ENCODE measurements at places on chromosomes 13 and 19.
A peak's percentile ranks its signal among the peaks of the same experiment; 100 is the strongest.

GRCh38 chr13:51246025-51246417 lies 23.8 kb downstream of the FAM124A start:
- no peak for DNase-seq

DNA sequence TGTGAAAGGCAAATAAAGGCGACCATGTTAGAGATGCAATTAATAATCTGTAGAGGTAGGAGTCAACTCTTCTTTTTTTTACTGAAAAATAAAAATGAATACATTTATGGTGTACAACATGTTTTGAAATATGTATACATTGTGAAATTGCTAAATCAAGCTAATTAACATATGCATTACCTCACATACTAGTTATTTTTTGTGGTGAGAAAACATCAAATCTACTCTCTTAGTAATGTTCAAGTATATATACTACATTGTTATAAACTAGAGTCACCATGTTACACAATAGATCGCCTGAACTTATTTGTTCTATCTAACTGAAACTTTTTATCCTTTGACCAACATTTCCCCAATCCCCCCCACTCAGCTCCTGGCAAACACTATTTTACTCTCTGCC lies 143.2 kb downstream of the POU4F1 start:
- DNase-seq: no peak

- peak; percentile 46 for DNase-seq
These were observed 31.4 kb upstream of the MPHOSPH8 start for GRCh38 chr13:19601749-19602725.

- no peak for DNase-seq
These were observed 7.4 kb downstream of the FUT6 start for GRCh38 chr19:5832061-5832460.

GRCh38 chr13:107964395-107964794 lies 250.9 kb downstream of the LIG4 start:
- no peak for DNase-seq

DNA sequence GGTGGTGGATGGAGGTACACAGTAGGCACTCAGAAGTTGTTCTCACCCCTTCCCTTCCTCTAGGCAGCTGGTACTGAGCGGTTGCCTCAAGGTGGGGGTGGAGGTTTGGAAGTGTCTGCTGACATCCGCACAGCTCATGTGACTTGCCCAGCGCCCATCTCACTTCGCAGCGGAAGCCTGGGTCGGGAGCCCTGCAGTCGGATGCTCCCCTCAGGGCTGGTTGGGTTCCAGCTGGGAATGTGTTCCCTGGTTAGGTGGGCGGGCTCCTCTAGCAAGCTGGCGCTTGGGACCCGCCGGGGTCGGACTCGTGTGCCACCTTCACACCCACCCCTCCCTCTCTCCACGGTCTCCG lies 10.2 kb downstream of the PPP1R37 start:
- DNase-seq: no peak

- no peak for DNase-seq
These were observed 237.0 kb upstream of the TSHZ3 start for GRCh38 chr19:31586282-31586681.
